C1 segment of cervical spinal cord (tissue), 14 donors: ENCODE measurements at places on chromosomes 2 and 18.

DNA sequence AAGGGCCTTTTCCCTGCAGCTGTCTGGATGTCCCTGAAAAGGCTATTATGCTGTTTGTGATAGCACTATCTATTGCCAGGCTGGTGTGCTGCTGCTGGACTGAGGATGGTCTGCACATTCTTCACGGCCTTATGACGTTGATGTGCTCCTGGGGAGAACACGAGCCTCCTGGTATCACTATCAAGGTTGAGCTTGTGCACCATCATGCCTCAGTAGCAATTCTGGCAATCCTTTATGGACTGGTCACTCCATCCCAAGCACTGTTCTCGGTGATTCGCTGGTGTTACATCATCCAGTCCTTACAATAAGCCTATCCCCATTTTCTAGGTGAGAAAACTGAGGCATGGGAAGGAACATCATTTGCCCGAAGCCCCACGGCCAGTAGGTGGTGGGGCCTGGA is 18.2 kb upstream of the CCBE1 start:
- no peak for DNase-seq

- DNase-seq, result no peak
These were observed 1383.8 kb upstream of the ACVR2A start for GRCh38 chr2:146461068-146461467.

GRCh38 chr2:146572598-146572997 is 1272.2 kb upstream of the ACVR2A start:
- DNase-seq, result no peak

DNA sequence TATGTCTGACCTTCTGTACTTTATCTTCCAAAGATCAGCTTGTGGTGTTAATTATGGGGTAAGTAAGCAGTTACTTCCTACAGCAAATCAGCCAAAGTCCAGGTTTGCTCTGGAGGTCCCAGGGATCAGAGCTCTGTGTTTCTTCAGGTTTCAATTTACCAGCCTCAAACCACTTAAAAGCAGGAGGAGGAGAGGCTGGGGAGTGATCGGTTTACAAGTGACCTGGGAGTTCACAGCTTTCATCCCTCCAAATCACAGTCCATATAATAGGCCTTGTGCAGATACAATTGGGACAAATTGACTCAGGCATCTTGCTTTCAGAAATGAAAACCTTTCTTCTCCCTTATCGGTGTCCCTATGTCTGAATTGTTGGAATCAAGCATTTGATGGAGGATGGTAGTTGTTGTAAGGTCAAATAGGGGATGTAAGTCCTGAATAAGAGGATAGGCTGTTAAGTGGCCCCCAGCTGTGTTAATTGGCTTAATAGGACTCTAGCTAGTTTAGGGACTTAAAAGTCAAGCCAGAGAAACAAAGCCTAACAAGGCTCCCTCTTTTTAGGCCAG is 188.0 kb upstream of the NT5C1B start:
- DNase-seq, result no peak

DNA sequence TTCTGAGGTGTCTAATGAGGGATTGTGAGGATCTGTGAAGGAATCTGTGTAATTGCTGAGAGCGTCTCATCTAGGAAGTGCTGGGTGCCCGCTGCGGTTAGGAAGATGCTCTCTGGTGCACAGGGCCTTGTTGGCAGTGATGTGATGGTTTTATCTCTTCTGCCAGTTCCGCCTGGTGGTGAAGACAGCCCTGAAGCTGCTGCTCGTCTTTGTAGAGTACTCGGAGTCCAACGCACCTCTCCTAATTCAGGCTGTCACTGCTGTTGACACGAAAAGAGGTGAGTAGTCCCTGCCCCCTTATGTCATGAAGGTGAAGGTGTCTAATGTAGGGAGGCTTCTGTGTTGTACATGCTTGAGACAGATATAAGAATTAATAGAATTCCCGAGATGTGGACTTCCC is 234.2 kb downstream of the TPGS2 start:
- no peak for DNase-seq

DNA sequence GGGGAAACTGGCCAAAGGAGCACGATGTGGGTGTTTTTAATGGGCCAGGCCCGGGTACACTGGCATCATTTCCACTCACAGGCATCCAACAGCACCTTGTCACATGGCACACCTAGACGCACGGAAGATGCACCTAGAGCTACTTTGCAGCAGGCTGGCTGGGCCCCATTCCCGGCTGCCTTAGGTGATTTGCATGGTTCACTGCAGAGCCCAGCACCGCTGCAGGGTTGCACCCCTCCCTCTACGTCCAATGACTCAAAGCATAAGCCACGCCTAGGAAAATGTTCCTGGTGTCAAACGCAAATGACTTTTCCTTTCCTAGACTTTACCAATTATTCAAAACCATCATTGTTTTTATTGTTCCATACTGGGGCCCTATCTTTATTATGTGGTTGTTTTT is 222.9 kb downstream of the EIPR1 start:
- DNase-seq, result no peak

DNA sequence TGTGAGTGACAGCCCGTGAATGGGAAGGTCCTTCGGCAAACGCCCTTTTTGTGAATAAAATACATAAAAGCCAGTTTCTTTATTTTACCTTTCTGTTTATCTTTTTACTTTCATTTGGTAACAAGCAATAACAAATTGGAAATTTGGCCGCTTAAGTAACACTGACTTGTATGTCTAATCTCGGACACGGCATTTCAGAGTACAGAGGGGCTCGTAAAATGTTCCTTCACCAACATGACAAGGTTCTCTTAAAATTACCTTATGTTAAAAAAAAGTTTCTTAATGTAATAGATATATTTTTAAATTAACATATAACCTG is 558 bp upstream of the NEMP2 start:
- DNase-seq, result no peak

- DNase-seq, result no peak
These were observed 77.3 kb downstream of the LONRF2 start for GRCh38 chr2:100244881-100245605.

DNA sequence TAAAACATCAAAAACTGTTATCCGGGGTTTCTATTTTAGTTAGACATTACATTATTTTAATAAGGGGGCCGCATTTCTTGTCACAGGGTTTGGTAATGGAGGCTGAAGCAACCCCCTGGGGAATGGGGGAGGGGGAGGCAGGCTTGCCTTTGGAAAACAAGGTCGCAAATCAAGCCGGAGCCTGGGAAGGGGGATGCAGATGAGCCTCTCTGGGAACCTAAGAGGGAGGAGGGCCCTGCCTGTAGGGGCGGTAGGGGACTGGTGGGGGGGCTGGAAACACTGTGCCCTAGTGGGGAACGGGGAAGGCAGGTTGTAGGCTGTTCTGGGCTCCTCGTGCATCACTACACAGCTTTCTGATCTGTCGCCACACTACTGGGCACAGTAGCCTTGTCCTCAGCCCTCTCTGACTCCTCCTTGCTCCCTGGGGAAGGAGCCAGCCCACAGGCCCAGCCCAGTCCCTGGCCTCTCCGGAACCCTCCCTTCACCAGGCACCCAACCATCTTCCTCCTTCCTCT is 170.2 kb upstream of the SMAD2 start:
- no peak for DNase-seq

DNA sequence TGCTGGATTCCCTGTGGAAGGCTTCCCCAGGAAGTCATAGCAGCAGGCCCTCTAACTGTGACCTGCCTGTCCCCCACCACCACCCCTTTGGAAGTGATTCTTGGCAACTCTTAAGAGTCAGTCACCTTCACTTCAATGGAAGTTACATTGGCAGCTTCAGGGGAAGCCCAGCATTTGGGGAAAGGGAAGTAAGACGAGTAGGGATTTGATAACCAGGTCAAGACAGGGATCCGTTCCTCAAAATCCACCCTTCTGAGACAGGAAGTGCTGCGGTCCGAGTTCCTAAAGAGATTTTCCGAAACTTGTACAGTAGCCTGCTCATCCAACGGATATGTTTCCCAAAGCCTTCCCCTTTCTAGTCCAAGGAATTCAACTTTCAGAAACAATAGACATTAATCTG is 54.2 kb downstream of the MRPL35 start:
- no peak for DNase-seq

GRCh38 chr2:161044095-161044865 is 115.9 kb upstream of the TANK start:
- DNase-seq, result no peak

GRCh38 chr2:176242276-176242675 is 27.0 kb upstream of the MTX2 start:
- DNase-seq, result no peak
